ENCODE measurements at places on chromosomes 6 and 20.

DNA sequence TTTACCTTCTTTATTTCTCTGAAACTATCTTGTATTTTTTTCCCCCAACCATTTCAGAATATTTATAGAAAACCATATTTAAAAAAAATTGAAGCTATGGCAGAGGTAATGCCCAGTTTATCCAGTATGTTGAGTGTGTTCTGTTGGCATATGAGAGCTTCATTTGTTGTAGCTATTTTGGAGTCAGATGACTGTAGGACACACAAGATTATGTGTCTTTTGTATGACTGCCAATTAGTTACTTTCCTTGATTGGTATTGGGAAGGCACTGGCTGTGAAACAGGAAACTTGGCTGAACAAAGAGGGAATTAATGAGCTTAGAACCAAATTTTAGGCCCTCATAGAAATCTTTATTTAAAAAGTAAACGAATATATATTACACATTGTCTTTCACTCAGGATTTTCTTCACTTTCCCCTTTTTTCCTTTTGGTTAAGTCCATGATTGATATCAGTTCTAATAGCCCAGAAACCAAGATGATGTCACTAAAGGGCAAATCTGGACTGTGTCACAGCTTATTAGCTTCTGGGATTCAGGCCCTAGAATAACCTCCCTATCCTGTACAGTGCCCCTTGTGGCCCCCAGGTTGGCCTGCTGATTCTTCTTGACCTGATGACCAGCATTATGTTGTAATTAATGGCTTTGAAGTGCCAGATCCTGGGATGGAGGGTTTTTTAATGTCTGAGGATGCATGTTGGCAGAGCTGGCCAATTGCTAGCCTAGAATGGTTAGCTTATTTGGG is 10.1 kb downstream of the CDC5L start:
- no peak for DNase-seq

DNA sequence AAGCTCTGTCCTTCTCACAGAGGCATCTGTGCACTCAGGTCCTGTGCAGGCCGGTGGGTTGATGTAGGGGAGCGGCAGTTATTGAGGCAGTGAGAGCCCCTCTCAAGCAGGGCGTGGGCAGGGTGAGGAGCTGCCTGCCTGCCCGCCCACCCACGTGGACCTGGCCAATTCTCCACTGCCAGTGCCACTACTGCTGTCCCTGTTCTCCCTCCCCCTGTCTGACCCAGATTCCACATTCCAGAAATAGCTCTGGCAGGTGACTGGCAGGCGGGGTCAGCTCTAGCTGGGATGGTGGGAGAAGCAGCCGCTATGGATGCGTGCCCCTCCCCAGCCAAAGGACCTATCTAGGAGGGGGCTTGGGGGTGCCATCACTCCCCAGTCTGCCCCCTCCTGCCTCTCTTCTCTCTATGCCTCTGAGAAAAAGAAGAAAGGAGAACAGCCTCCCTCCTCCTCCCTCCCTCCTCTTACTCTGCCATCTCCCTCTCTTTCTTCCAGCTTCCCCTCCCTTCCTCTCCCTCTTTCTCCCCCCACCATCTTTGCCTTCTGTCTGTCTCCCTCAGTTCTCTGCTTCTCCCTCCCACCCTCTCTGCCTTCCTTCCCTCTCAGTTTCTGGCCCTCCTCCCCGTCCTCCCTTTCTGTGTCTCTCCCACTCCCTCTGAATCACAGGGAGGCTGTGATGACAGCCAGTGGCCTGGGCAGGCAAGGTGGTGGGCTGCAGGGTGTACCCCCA is 86.5 kb upstream of the MYL9 start:
- no peak for DNase-seq

- no peak for DNase-seq
Observed at GRCh38 chr20:16004108-16004854, 569.0 kb downstream of the KIF16B start.

- DNase-seq = no peak
Observed at GRCh38 chr20:51584737-51585136, 42.2 kb upstream of the NFATC2 start.

- no peak for DNase-seq
Observed at GRCh38 chr6:7894262-7895124, 16.1 kb downstream of the TXNDC5 start.

DNA sequence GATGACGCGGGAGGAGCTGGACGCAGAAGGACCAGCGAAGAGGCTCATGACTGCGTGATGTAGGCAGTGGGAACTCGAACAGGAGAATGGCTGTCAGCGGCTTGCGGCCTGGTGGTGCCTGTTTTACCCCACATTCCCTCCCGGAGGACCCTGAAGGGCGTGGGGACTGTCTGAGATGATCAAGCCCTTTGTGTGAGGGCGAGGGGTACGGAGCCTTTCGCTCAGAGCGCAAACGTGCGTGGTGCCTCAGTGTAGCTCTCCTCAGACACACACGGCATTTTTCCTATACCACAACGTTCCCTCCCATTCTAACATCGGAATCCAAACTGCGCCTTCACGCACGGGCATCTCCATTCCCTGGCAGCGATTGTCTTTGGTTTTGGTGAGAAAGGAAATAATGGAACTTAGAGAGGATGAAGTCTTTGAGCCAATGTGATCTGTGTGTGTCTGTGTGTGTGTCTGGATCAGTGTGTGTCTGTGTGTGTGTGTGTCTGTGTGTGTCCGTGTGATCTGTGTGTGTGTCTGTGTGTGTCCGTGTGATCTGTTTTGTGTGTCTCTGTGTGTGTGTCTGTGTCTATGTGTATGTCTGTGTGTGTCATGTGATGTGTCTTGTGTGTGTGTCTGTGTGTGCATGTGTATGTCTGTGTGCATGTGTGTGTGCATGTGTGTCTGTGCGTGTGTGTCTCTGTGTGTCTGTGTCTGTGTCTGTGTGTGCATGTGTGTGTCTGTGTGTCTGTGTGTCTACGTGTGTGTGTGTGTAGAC is 5.3 kb downstream of the PTK6 start:
- DNase-seq = no peak

DNA sequence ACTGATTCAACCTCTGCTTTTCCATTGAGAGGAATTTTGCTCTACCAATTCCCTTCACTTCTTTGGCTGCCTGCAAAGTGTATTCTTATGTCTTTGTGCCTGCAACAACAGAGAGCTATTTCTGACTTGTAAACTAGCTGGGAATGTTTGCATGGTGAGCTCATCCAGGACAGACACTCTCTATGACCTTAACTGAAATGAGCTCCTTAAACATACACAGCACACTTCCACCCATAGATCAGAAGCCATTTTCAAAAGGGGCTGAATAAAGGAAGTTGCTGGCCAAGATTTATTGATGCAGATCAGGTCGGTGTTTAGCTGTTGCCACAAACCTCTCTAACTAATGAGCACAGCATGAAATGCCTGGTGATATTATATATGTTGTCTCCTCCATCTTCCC is 377.7 kb downstream of the BTBD9 start:
- no peak for DNase-seq

DNA sequence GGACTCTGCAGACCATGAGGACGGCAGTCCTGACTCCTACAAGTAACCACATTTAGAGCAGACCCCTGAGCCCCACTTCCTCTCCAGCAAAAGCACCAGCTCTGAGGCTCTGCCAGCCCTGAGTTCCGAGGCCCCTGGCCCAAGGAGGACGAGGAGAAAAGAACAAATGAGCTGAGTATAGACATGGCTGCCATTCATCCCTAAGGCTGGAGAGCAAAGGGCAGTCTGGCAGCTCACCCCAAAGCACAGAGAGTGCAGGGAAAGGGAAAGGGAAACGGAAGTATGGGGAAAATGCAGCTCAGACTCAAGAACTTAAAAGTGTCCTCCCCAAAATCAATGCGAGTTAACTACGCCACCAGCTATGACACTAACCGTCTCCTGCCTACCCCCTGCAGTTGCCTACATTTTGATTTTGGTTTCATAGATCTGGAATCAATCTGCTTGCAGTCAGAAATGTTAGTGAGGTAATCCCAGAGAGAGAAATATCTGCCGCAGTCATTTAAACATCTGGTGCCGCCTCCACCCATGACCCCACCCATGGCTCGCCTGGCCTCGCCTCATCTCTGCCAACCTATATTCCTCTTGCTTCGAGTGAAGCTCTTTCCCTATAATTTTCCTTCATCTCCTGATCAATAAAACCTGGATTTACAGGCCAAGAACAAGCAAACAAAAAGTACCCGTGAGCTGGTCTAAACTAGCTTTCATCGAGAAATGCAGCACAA is 49.6 kb upstream of the AFDN start:
- DNase-seq = no peak

- DNase-seq = no peak
Observed at GRCh38 chr6:110410511-110410910, 4.9 kb downstream of the DDO start.

DNA sequence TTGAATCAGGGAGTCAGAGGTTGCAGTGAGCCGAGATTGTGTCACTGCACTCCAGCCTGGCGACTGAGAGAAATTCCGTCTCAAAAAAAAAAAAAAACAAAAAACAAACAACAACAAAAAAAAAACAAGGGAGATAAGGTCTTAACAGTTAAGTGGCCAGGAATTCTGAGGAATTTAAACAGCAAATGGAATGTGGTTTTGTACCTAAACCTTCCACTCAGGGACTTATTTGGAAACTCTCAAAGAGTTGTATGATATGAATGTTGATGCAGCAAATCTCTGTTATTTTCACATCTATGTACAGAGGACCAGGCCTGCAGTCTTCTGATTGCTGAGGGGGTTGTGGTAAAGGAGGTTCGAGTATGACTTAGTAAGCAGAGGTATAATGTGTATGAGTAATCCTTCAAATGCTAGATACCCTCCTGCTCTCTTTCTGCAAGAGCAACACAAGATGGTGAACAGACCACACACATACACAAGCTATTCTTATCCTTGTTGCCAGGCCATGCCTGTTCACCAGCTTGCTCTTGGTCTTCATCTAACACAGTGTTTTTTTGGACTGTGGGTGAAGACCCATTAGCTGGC is 174.9 kb upstream of the SCGN start:
- no peak for DNase-seq

DNA sequence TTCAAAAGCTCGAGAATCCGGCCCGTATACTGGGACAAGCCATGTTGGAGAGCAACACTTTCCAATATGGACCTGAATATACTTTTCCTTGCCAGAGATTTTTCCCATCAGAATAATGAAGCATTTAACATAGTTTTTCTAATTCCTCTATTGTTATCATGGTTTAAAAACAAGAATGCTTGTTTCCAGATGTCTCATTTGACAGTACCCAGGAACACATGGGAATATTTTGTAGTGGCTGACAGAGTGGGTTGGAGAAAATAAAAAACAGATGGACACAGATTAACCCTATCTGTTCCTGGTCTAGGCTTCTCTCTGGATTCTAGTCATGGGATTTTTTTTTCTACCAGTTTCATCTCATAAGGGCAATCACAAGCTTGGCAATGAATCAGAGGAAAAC is 164.8 kb upstream of the CEP162 start:
- DNase-seq = no peak

DNA sequence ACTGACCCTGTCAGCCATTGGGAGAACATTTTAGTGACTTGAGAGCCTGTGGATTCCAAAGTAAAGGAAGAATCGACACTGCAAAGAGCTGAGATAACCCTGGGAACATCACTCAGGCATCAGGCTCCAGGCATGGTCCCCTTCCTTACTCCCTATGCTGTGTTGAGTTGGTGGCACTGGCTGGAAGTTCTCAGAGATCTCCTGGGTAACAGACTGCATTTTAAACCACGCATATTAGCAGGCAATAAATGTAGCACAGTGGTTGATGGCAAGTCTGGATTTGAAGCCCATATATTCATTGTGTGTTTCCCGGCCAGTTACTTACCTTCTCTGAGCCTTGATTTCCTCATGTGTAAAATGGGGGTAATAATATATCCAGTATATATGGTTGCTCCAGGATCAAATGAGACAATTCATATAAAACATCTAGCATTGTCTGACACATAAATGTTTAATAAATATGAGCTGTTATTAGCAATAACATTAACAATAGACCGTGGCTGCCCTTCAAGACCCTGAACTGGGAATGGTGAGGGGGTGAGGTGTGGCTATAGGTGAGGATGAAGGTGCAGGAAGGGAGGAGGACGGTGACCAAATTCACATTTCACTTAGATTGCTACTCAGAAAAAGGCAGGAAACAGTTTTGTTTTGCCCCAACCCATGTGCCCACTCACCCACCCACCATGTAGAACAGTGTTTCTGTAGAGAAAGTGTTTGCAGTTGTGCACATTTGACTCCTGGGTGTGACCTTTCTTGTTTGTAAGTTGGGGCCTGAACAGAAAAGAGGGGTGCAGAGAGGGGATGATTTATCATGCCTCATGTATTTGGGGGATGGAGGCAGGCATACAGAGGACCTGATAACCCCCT is 2.1 kb downstream of the PLCG1 start:
- no peak for DNase-seq

DNA sequence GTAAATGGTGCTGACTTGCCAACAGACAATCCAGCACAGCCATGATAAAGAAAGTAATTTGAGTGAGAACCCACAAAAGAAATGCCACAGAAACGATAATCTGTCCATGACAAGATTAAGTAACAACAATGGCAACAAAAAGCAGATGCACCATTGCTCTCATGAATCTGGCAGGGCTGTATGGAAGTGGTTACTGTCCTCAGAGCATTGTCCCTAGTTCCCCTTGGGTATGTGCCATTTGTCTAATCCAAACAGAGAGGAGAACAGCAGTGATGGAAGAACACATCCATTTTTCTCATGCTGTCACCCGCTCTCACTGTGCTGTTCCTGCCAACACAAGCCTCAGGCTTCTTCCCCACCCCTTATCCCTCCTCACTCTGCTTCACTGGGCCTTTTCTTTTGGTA is 65.8 kb downstream of the REV3L start:
- DNase-seq = no peak

DNA sequence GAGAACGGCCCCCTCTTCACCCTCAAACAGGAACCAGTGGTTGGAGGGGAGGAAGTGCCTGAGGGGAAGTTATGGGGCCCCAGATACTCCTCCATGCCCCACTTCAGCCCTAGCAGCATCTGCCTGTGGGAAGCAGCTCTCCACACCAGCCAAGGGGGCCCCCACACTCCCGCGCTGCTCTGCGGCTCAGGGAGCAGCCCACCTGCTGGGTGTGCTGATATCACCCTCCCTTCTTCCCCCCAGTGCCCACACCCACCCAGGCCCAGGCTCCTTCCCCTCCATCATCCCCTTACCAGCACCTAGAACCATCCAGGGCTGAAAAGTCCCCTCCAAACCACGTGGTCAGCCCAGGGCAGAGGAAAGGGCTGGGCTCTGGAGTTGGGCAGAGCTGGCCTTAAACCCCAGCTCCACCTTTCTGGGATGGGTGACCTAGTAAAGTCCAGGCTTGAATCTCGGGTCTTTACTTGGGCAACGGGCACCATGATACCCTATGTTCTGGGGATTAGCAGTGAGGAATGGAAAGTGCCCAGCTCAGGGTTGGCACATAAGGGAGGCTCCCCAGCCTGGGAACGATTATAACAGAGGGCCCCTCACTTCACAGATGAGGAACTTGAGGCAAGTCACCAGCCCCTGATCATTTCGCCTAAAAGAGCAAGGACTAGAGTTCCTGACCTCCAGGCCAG is 663 bp downstream of the LST1 start:
- no peak for DNase-seq

GRCh38 chr20:51037532-51038115 is 14.7 kb upstream of the KCNG1 start:
- no peak for DNase-seq

- DNase-seq = no peak
Observed at GRCh38 chr20:52497731-52498130, 306.2 kb upstream of the ZFP64 start.

GRCh38 chr6:108068618-108069017 is 5.9 kb downstream of the OSTM1 start:
- DNase-seq = no peak

- no peak for DNase-seq
Observed at GRCh38 chr6:82363428-82364086, at the start of gene TPBG. Gene TPBG (plus strand): TSS chr6:82363817. CDS start chr6:82364962, 1,145 bp downstream.
